ENCODE measurements at places on chromosomes 4 and X.

DNA sequence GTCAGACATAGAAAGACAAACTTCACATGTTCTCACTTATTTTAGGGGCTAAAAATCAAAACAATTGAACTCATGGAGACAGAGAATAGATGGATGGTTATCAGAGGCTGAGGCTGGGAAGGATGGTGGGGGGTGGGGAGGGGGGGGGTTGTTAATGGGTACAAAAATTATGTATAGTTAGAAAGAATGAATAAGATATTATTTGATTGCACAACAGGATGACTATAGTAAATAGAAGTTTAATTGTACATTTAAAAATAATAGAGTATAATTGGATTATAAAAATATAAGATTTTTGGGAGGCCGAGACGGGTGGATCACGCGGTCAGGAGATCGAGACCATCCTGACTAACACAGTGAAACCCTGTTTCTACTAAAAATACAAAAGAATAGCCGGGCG lies 33.3 kb downstream of the CORIN start:
- no peak for DNase-seq

DNA sequence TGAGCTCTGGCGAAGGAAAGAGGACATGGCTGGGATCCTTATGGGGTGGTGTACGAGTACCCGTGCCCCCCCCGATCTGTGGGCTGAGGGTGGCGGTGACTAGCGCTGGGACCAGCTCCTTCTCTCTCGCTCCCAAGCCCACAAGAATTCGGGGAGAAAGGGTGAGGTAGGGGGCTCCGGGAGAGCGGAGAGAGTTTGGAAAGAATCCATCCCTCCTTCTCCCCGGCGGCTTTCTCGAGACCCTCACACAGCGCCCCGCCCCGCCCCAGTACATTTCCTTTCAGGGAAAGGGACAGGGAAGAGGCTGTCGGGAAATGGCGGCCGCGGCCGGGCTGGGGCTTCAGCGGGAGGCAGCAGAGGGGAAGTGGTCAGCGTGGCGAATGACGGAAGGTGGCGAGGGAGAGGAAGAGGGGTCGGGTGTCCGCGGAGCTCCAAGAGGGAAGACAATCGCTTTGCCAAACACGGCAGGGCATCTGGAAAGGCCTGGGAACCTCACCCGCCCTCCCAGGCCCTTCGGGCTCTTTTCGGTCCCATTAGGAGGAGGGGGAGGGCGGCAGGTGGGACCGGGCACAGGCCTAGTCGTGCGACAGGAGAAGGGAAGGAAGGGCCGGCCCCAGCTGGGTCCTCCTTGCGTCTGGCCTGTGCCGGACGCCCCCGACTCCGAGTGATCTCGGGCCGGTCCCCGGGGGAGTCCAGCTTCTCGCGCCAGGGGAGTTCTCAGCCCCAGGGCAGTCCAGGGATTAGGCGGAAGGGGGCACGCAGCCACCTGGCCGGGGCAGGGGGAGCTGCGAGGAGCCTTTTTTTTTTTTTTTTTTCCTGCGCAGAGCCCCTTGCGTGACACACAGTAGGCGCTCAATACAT lies 10.2 kb downstream of the HNRNPH2 start:
- no peak for DNase-seq

DNA sequence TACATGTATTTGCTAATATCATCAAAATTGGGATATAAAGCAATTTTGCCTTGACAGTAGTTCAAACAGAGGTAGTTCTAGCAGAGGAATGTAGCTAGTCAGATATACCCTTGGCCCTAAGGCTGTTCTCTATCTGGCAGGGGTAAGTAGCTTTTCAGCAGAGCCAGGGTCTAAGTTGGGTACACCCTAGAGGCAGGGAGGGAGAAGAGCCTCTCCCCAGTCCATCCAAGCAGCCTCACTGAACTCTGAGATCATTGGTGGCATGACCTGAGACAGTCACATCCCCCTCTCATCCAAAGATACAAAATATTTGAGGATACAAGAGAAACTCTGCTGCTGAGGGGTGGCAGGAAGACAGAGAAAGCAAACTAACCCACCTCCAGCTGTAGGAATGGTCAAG lies 343.7 kb downstream of the DHX15 start:
- DNase-seq, result no peak

DNA sequence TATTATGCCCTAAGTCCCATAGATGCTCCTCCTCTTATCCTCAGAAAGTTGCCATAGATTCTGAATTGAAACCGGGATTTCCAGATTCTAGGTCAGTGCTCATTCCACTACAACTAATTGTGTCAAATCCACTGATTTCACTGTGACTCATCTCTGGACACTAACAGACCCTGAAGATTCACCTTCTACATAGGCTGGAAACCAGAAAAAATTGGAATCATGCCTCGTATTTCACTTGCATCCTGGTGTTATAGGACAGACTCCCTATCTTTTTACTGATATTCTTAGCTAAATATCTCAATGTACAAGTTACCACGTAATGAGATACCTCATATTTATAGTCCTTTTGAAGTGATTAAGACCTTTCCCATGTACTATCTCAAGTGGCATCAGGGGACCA lies 36.7 kb downstream of the CLNK start:
- peak; percentile 25 for DNase-seq

DNA sequence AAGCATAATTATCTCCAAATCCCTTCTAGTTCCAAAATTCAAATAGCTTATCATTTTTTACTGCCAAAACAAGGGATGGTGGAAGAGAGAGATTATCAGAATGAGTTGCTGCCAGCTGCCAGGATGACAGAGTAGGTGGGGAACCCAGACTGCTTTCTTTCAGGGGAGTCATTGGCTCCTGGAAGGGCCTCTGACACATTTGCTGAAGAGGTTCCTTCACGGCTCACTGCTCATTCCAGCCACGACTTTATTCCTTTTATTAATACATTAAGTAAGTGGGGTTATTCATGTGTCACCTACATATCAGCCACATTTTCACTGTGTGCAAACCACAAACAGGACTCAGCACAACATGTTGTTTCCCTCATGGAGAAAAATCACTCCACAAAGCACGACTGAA lies 12.7 kb upstream of the SMIM43 start:
- no peak for DNase-seq

DNA sequence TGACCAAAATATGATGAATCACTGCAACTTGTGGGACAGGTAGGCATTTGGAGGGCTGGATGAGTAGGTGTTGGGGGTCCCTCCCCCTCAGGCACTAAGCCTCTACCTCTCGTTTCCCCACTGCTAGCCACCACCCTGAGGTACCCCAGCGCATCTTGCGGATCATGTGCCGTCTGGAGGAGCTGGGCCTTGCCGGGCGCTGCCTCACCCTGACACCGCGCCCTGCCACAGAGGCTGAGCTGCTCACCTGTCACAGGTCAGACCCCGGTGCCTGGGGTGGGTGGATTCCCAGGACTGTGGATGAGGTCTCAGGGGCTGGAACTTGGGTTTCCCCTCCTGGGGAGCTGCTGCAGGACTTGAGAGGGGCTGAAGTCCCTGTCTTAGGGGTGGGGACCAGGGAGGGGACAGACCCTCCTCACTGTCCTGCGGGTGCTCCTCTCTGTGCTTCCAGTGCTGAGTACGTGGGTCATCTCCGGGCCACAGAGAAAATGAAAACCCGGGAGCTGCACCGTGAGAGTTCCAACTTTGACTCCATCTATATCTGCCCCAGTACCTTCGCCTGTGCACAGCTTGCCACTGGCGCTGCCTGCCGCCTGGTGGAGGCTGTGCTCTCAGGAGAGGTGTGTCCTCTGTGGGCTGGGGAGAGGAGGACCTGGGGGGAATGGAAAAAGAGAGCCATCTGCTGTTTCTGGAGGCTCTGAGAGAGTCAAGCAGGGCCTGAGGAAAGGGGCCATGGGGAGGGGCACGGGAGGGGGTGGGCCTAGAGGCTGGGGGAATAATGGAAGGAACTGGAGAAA lies 10.1 kb upstream of the ERAS start:
- DNase-seq, result no peak

- DNase-seq, result peak; percentile 47
These were observed 1.2 kb downstream of the GABRB1 start for GRCh38 chr4:47032405-47033106.

GRCh38 chrX:69493193-69493592 lies 10.9 kb upstream of the NALF2 start:
- peak; percentile 36 for DNase-seq

- DNase-seq, result peak; percentile 17
These were observed 1150.6 kb downstream of the FAT4 start for GRCh38 chr4:126465341-126465740.

DNA sequence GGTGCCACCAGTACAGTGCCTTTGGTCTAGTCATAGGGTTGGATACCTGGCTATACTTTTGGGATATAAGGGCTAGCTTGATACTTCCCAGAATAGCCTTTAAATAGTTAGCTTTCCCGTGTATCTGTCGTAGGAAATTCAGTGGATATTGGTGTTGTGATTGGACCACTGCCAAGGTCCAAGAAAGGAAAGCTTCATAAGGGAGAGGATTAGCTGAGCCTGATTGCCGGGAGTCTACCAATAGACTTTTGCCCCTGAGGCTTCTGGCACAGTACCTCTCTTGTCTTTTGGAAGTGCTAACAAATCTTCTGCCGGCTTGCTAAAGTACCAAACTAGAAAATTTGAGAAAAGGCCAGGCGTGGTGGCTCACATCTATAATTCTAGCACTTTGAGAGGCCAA lies 350.6 kb downstream of the CHIC1 start:
- peak; percentile 10 for DNase-seq

GRCh38 chrX:48626401-48627298 lies 29.4 kb downstream of the WDR13 start:
- DNase-seq, result peak; percentile 41

GRCh38 chrX:153649915-153650782 lies 3.1 kb downstream of the DUSP9 start:
- no peak for DNase-seq

- no peak for DNase-seq
These were observed 1.7 kb downstream of the TMEM185A start for GRCh38 chrX:149629730-149630387.

- no peak for DNase-seq
These were observed 256.6 kb downstream of the SPRY1 start for GRCh38 chr4:123653236-123653635.

GRCh38 chrX:40809210-40809609 lies 73.9 kb upstream of the MED14 start:
- DNase-seq, result peak; percentile 38

DNA sequence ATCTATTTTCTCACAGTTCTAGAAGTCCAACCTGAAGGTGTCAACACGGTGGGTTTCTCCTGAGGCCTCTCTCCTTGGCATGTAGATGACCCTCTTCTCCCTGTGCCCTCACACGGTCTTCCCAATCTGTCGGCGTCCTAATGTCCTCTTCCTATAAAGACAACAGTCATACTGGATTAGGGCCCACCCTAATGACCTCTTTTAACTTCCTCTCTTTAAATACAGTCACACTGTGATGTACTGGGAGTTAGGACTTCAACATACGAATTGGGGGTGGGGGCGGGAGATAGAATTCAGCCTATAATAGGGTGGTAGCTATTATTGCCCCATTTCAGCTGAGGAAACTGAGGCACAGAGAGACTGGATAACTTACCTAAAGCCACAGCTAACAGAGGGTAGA lies 70.2 kb downstream of the SMIM20 start:
- no peak for DNase-seq

GRCh38 chr4:145132511-145133098 lies 34.5 kb downstream of the ABCE1 start:
- DNase-seq, result no peak

DNA sequence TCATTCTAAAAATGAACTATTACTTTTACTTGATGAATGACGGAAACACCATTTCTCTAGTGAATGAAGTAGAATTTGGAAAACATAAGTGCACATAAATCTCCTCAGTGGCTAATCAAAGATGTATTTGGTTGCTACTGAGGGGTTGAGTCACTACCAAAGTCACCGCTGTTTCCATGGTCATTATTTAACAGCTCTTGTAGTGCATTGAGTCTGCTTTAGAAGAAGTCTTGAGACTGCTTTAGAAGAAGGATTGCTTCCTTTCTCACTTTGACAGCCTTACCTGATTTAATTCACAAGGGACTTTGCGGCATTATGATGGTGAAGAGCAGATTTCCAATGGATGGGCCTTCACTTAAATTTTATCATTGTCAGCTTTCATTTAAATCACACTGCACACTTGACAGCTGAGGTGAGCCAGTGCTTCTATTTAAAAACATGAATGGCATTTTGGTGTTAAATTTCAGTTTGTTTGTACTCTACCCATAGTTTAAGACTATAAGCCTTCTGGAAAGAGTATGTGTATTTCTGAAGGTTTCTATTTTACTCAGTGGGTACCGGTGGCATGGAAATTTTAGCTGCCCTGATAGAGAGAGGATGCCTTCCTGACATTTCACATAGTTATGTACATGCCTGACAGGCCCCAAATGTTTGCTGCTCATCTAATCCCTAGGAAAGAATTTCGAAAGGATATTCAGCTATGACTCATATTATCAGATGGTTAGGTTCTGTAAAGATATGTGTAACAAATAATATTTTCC lies 9.5 kb downstream of the ASB5 start:
- DNase-seq, result peak; percentile 61

GRCh38 chrX:123803331-123803983 lies 56.4 kb upstream of the XIAP start:
- peak; percentile 85 for DNase-seq

DNA sequence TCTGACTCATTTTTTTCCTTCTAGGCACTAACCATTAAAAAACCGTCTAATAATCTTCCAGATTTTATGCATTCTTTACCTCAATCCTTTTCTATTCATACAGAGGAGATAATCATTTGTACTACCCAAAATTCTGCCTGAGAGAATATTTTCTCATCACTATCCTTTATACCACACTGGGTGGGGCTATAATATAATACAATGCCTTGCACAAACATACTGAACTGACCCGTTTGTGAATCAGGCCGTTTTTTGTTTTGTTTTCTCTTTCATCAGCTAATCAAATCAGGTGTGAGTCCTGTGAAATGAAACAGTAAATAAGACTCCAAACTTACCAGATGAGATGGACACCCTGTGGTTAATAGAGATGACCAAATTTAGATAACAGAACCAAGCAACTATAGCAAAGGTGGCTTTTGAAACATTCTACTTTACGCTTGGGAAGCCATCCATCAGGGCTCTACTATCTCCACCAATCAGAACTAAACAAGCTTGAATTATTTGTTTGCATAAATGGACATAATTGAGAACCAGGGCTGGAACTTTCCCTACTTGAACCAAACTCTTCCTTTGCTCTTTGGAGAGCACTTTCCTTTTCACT lies 573.0 kb downstream of the GABRG1 start:
- peak; percentile 2 for DNase-seq

- DNase-seq, result no peak
These were observed 32.7 kb downstream of the KLF3 start for GRCh38 chr4:38696697-38697096.

- no peak for DNase-seq
These were observed 41.2 kb downstream of the COL4A6 start for GRCh38 chrX:108396986-108397385.

DNA sequence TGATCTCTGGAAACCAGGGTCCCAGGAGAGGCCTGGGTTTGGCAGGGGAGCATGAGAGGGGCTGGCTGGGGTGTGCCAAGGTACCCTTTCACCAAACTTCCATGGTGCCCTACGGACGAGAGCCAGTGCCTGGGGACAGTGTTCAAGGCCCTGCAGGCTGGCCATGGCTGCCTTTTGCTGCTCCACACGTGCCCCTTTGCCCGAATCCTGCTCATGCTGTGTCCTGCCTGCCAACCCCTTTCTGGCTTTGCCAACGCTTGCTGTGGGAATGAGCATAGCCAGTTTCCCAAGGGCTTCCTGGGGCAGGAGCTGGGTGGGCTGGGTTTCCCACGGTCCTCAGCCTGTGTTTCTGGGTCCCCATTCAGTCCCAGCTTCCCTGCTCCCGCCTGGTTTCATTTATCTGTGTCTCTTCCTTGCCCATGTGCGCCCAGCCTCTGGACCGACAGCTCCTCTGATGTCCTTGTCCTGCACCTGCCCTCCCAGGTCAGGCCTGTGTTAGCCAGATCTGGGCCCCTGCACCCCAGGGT lies 17.3 kb downstream of the CPZ start:
- no peak for DNase-seq

Measured in epithelial cell of esophagus (primary cell).